Vagina (tissue), 2 donors: ENCODE measurements at places on chromosomes 1 and 21.

- no peak for DNase-seq
Measured at GRCh38 chr21:35026153-35026500, 23.0 kb downstream of the RUNX1 start.

- no peak for DNase-seq
Measured at GRCh38 chr1:213303286-213303685, 252.2 kb downstream of the RPS6KC1 start.

DNA sequence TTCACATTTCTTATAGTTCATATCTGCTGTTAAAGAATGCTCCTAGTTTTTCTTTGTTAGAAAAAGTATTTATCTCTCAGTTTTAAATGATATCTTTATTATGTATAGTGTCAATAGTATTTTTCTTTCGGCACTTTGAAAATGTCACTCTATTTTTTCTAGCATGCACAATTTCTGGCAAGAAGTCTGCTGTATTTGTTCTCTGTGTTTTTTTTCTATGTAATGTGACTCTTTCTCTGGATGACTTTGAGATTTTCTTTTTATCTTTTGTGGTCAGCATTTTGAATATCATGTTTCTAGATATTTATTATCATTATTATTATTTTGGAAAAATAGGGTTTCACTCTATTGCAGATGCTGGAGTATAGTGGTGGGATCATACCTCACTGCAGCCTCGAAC lies 285.2 kb downstream of the PTGER3 start:
- no peak for DNase-seq

DNA sequence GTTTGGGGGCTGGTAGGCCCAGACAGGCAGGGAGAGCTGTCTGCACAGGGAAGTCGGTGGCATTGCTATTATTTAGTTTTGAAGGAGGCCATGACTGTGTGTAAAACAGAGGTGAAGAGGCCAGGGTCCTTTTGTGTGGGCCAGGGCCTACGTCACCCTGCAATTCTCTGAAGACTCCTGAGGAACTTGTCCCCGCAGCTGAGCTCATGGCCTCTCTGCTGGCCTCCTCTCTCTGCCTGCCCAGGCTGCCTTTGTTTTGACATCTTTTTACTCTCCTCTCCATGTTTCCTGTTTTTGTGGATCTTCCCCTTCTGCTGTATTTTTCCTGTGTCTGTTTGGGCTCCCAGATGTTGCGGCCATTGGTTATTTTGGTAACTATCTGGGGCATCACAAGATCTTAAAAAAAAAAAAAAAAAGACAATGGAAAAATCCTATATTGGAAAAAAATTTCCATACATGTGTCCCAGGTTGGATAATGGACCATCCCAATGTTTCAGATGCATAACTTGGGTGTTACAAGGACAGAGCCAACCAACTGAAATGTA lies 280.7 kb downstream of the RPS6KC1 start:
- no peak for DNase-seq

DNA sequence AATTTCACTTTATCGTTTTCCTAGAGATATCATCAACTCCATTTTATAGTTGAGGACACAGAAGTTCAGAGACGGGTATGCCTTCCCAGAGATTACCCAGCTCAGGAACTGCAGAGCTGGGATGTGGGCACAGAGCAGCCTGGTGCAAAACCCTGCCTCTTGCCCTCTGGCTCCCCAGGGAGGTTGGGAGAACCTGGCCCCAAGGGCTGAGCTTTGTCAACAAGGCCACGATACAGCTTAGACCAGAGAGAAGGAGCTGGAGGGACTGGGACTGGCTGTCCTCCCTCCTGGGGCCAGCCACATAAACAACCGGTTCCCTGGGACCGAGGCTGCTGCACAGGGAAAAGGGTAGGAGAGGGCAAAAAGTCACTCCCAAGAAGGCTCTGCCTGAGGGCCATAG lies 3.8 kb downstream of the RIMS3 start:
- DNase-seq, result no peak

DNA sequence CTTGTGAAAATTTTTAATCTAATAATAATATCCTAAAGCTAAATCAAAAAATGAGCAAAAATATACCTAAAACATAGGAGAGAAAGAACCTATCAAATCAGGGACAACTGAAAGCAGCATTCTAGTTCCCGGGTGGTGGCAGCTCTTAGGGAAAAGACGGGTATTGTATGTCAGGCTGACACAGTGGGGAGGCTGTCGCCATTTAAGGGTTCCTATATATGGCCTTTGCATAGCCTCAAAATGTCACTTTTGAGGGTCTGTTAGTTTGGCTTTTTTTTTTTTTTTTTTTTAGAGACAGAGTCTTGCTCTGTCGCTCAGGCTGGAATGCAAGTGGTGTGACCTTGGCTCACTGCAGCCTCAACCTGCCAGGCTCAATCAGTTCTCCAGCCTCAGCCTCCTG lies 6.0 kb downstream of the CLSTN1 start:
- no peak for DNase-seq

GRCh38 chr1:162019006-162019405 lies 4.7 kb downstream of the OLFML2B start:
- DNase-seq, result no peak

- DNase-seq, result no peak
Measured at GRCh38 chr1:27445177-27445936, 44.6 kb downstream of the WASF2 start.

DNA sequence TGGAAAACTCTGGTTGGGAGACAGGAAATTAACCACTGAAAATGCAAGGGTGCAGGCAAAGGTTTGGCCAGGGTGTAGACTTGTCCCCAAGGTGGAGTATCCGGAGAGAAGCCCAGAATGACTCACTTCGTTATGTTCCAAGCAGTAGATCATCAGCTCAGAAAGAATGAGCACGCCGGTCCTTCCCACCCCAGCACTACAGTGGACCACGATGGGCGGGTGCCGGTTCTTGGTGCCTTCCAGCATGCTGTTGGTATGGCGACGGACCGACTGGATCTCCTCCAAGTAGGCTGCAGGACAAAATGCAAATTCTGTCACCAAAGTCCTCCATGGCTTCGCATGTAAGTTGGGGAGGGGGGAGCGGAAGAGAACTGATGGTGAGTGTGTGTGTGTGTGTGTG lies 83.4 kb downstream of the SMYD2 start:
- DNase-seq, result no peak

DNA sequence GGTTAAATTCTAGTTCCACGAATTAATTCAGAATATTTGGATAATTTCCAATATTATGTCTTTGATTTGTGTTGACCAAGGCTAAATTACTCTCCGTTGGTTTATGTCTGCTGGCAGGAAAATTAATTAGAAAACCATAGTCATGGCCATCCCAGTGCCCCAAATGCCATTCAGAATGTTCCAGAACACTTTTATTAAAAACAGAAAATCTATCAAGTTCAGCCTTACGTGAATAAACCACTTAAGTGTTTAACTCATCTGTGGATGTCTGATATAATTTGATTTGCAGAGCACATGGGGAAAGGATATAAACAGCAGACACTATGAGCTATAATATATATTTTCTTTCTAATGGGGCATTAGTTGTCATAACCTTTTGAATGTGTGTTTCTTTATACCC lies 480.7 kb downstream of the MRPL39 start:
- no peak for DNase-seq

DNA sequence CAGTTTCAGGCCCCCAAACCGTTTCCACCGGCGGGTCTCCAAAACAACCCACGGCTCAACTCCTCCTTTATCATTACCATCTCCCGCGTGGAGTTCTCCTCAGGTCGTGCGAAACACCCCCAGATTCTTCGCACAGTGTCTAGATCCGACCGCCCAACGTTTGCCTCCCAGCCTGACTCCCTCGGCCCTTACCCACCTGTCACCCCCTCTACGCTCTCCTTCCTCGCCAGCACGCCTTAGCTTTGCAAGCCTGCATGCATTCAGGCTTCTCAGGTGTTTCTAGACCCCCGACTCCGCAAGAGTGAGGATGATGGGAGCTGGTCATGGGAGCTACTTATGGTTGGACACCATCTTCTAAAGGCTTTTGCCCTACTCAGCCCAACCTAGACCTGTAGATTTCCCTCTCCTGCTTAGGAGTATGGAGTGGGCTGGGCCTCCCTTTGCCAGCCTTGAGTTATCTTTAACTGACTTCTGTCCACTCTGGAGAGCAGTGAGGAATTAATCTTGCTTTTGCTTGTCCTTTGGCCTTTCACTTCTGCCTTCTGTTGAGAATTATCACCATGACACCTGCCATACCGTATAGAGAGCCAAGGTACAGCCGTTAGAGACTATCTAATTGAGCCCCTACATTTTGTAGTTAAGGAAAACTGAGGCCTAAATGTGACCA lies 865 bp downstream of the ATP5IF1 start:
- DNase-seq, result no peak

- no peak for DNase-seq
Measured at GRCh38 chr1:39528082-39528481, 36.6 kb downstream of the BMP8A start.

GRCh38 chr1:241596633-241597032 lies 43.5 kb downstream of the CHML start:
- DNase-seq, result no peak

DNA sequence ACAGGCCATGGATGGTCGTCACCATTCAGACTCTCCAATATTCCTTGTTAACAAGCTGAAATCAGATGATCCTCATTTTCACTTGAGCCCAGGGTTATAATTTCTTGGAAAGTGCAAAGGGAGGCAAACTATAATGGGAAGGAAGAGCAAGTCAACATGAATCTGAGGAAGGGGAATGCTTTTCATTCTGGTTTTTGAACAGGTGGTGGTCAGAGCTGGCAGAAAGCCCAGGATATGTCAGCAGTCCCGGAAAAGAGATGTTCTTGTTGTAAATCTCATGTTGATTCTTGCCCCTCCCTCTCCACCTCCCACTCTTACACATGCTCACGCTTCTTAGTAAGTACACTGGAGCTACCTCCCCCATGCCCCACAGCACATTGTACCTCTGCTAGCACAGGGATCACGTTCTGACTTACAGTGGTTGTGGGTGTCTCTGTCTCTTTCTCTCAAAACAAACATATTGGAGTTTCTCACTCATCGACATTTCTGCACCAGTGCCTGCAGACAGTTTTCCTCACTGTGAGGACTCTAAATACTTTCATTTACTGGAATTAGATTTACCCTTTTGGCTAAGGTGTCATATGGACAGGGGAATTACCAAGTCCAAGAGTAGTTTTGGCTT lies 77.6 kb downstream of the XCL2 start:
- no peak for DNase-seq

GRCh38 chr1:55284856-55285255 lies 69.7 kb upstream of the USP24 start:
- no peak for DNase-seq

DNA sequence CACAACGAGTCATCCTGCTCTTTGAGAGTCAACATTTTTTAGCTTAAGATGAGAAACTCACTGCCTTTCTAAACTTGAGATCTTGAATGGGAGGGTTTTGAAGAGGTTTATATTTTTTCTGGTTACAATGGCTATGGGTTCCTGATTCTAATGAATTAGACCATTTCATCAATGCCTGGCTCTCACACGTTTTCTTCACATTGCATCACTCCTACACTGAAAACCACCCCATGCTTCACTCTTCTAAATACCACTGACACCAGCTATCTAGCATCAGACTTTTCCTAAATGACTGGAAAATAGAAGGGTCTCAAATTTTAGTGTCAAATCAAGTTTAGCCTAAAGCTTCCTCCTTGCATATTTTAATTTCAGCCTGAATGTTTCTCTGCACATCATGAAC lies 606.1 kb upstream of the USP24 start:
- no peak for DNase-seq

DNA sequence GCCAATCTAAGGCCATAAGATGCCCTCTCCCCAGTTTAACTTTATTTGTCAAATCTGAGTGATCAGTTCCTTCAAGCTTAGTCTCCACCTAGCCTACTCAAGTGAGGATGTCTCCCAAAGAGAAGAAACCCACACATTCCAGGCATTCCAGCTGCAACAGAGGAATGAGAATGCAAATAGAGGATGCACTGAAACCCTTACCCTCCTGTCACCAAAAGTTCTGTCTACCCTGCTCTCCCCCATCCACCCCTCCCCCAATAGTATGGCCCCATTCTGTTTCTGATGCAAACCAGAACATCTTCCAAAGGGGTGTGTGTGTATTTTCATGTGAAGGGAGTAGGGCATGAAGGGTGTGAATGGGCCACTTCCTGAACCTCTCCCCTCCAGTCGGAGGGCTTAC lies 3.0 kb downstream of the DUSP23 start:
- DNase-seq, result no peak

GRCh38 chr1:14600405-14601112 lies 2.1 kb downstream of the KAZN start:
- DNase-seq, result no peak

- no peak for DNase-seq
Measured at GRCh38 chr1:184953600-184954219, 20.6 kb downstream of the NIBAN1 start.

DNA sequence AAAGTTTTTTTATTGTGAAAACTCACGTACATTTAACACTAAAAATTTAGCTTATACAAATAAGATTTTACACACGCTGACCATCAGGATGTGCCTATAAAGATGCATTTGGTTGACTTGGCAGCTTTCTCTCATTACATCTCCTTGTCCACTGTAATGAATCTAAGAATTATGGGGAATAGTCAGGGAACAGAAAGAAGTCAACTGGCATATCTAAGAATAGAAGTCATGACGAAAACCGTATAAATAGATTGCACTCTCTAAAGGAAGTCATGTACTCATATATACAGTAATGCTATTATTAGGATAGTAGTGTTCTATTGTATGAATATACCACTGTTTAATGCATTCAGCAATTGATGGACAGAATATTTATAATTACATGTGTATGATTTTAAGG lies 575.8 kb upstream of the B3GALT2 start:
- DNase-seq, result no peak

DNA sequence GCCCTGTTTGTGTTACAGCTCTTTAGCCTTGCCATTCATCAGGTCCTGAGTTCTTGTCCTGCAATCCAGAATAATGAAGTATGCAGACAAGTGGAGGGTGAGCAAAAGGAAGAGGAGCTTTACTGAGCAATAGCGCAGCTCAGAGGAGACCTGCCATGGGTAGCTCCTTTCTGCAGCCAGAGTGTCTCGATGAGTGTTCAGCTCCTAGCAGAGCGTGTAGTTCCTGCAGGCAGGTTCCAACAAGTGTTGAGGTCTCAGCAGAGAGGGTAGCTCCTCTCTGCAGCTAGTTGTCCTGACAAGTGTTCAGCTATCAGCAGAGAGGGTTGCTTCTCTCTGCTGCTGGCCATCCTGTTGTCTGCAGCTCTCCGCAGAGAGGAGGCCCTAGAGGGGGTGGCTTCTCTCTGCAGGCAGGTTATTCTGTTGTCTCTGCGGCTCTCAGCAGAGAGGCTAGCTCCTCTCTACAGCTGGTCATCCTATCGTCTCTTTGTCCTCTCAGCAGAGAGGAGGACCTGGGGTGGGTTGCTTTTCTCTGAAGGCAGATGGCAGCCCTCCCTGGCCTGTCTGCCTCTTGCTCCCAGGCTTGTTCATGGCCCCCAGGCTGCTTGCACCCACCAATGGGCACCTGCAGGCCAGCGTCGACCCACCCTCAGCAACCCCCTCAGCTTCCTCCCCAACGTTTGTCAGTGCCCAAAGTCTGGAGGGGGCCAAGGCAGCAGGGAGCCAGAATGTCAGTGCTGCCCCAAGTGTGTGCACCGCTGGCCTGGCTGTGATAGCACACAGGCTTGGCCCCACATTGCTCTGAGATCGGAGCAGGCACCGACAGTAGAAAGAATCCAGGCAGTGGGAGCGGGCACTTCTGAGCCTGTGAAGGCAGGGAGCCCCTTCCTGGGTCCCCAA lies 112.5 kb upstream of the RUNX3 start:
- no peak for DNase-seq
